ENCODE measurements at places on chromosomes 5 and 9. TPM values are rescaled to one million over a fixed set of nuclear protein-coding genes. Genes with fewer than 3 reads are reported as not detected.

Gene MARCOL
- not detected for total RNA-seq

Gene PHYHD1
- total RNA-seq = 0.52 TPM

Gene TBC1D2
- total RNA-seq = 11.5 TPM

Gene COL5A1
- total RNA-seq = 1.7 TPM

Gene RGP1
- 22.8 TPM for total RNA-seq

Gene TERT
- total RNA-seq = 0.22 TPM

Gene PCDHA6
- total RNA-seq = not detected

Gene IFNK
- not detected for total RNA-seq

Gene DMRT2
- not detected for total RNA-seq

Gene TLX3
- total RNA-seq = not detected

Gene OSMR
- total RNA-seq = not detected

Gene PCDH12
- total RNA-seq = not detected

Gene CNTFR
- total RNA-seq = not detected

- H3K36me3 ChIP-seq = no peaks in the 10 kb centered on the region
- no peak overlapping the region for H3K4me3 ChIP-seq
- H3K27ac ChIP-seq = no peak overlapping the region
- no peak for DNase-seq
- H3K4me1 ChIP-seq = peaks cover 11% of the 10 kb centered on the region
Measured at GRCh38 chr5:68319706-68320412, 104.3 kb downstream of the PIK3R1 start.

DNA sequence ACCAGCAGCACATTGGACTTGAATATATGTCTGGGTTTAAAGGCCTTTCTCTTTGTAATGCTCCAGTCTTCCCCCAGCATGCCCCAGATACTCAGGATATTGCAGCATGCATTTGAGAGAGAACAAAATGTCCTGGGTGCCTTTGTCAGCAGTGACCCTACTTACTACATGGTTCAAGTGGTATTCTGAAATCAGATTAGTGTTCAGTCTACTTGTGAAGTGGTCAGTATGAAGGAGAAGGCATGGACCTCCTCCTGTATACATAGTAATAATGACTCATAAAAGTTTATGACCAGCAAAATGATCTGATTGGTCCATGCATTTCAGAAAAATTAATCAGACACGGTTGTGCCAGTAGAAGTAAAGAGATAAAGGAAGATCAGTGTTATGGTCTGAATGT is 25.4 kb downstream of the GPR21 start:
- H3K27me3 ChIP-seq = no peaks in the 10 kb centered on the region
- no peaks in the 10 kb centered on the region for H3K4me1 ChIP-seq
- no peak overlapping the region for H3K4me3 ChIP-seq
- H3K36me3 ChIP-seq = peaks cover 8% of the 10 kb centered on the region

- no peak overlapping the region for H3K27ac ChIP-seq
- H3K4me1 ChIP-seq = no peaks in the 10 kb centered on the region
- H3K4me3 ChIP-seq = no peak overlapping the region
- H3K36me3 ChIP-seq = no peaks in the 10 kb centered on the region
Measured at GRCh38 chr5:156473269-156473908, 146.4 kb downstream of the SGCD start.

DNA sequence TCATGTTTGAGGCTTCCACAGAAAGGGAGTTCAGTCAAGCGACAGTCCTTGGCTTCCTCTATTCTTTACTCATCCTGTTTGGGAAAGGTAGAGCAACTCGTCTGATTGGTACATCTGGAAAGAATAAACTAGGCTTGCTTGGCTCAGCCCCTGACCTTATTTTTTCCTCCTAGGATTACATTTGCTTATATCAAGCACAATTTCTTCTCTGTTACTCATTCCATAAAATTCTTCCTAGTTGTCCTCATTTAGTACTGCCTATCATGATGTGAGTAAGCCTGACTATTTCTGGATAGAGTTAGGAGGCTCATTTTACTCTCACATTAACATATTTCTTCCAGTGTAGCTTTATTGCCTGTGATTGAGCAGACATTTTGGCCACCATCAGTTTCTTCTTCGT is 10.9 kb upstream of the CARNMT1 start:
- no peak overlapping the region for H3K4me3 ChIP-seq
- no peaks in the 10 kb centered on the region for H3K4me1 ChIP-seq
- H3K27me3 ChIP-seq = peaks cover 2% of the 10 kb centered on the region
- H3K27ac ChIP-seq = no peak overlapping the region
- DNase-seq = no peak

DNA sequence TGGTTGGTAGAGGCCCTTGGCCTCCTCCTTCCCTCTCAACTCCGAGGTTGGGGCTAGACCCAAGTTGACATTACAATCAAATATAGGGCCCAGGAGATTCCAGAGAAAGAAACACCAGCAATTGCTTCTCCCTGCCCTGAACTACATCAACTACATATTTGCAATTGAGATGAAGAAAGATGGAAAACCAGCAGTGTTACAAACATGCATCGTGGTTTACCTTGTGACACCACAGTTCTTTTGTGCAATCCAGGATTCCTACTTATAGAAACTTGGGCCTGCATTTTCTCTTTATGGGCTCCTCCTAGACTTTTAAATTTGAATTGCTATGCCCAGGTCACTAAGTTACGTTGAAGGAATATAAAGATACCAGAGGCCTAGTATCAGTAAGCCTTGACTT is 126.7 kb downstream of the DCP2 start:
- H3K4me3 ChIP-seq = no peak overlapping the region
- H3K27me3 ChIP-seq = no peaks in the 10 kb centered on the region
- no peaks in the 10 kb centered on the region for H3K36me3 ChIP-seq
- H3K27ac ChIP-seq = no peak overlapping the region
- H3K4me1 ChIP-seq = no peaks in the 10 kb centered on the region

GRCh38 chr9:129379181-129379836 is 201.2 kb upstream of the IER5L start:
- H3K4me3 ChIP-seq = no peak overlapping the region
- no peaks in the 10 kb centered on the region for H3K36me3 ChIP-seq
- H3K4me1 ChIP-seq = peaks cover 14% of the 10 kb centered on the region

DNA sequence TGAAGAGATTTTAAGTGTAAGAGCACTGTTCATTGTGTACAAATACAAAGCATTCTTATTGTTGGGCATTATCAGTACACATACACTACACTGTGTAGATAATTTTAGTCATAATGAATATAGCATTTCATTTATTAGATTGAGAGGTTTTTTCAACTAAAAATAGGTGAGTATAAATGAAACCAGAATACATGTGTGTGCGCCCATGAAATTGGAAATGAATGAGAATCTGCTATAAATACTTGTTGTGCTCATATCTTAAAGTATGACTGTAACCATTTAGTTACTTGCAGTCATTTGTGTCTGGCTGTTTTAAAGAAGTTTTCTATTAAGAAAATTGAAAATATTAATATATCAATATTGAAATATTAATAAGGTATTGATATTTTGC is 189.0 kb upstream of the MEF2C start:
- no peak for DNase-seq
- H3K27ac ChIP-seq = no peak overlapping the region
- H3K4me3 ChIP-seq = no peak overlapping the region
- H3K27me3 ChIP-seq = no peaks in the 10 kb centered on the region

GRCh38 chr9:95085036-95085770 is 232.3 kb downstream of the FANCC start:
- no peaks in the 10 kb centered on the region for H3K36me3 ChIP-seq
- H3K27ac ChIP-seq = no peak overlapping the region
- no peaks in the 10 kb centered on the region for H3K27me3 ChIP-seq
- H3K4me3 ChIP-seq = no peak overlapping the region

DNA sequence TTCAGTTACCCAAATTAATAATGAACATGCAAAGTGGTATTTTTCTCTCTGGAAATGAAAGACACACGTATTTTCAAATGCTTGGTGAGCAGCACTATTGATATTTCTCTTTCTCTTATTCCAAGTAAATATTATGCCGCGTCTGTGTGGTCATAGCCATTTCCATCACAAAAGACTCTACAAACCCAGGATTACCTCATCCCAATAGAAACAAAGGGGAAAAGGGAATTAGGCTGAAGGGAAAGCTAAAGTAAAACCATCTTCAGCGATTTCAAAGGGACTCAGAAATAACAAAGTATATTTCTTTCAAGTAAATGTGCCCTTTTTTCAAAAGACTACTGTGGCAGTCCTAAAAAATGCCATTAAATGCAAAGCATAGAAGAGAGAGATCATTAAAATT is 62.0 kb upstream of the FST start:
- no peak for DNase-seq
- no peak overlapping the region for H3K27ac ChIP-seq
- no peak overlapping the region for H3K4me3 ChIP-seq
- no peaks in the 10 kb centered on the region for H3K36me3 ChIP-seq
- H3K4me1 ChIP-seq = no peaks in the 10 kb centered on the region

DNA sequence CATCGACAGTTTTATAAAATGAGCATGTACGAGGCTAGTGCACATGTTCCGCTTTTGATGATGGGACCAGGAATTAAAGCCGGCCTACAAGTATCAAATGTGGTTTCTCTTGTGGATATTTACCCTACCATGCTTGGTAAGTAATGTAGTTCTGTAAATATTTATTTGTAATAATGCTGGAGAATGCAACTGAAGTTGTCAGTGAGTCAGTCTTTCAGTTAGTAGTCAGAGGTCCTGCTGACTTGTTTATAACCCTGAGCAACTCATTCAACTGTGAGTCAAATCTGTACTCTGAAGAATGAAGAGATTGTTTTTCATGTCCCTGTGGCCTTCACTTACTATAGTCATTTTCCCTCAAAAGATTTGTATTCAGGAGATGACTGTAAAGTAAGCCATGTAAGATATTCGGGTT is 28.4 kb upstream of the GPR150 start:
- no peak for DNase-seq
- no peaks in the 10 kb centered on the region for H3K36me3 ChIP-seq
- no peaks in the 10 kb centered on the region for H3K4me1 ChIP-seq
- H3K27ac ChIP-seq = no peak overlapping the region

- no peak for DNase-seq
- no peaks in the 10 kb centered on the region for H3K36me3 ChIP-seq
- no peak overlapping the region for H3K4me3 ChIP-seq
Measured at GRCh38 chr5:159877894-159878448, 38.3 kb upstream of the ADRA1B start.

- no peaks in the 10 kb centered on the region for H3K27me3 ChIP-seq
- no peak overlapping the region for H3K4me3 ChIP-seq
- no peaks in the 10 kb centered on the region for H3K36me3 ChIP-seq
- H3K27ac ChIP-seq = no peak overlapping the region
- H3K4me1 ChIP-seq = no peaks in the 10 kb centered on the region
Measured at GRCh38 chr5:133509742-133510079, 102.6 kb downstream of the FSTL4 start.

DNA sequence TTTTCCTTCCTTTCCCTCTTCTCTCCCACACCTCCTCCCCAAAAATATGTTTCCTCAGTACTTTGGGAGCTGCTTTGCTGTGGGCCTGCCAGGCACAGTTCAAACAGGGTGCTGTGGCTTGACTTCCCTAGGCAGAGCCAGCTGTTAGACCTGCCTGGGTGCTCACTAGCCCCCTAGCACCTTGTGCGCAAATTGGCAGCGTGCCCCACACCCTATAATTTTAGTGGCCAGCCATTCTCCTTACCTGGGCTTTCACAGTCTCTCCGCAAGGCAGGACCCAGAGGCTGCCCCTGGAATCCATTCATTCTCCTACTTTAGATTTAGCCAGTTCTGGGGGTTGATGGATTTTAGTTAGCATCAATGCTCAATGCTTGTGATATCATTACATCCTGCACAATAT is 72.3 kb downstream of the ANGPTL2 start:
- H3K36me3 ChIP-seq = peaks cover 2% of the 10 kb centered on the region
- H3K27ac ChIP-seq = no peak overlapping the region
- no peak for DNase-seq
- no peak overlapping the region for H3K4me3 ChIP-seq

GRCh38 chr5:98401656-98402055 is 371.8 kb upstream of the RGMB start:
- H3K27me3 ChIP-seq = no peaks in the 10 kb centered on the region
- no peaks in the 10 kb centered on the region for H3K36me3 ChIP-seq
- H3K4me3 ChIP-seq = no peak overlapping the region
- no peak for DNase-seq

DNA sequence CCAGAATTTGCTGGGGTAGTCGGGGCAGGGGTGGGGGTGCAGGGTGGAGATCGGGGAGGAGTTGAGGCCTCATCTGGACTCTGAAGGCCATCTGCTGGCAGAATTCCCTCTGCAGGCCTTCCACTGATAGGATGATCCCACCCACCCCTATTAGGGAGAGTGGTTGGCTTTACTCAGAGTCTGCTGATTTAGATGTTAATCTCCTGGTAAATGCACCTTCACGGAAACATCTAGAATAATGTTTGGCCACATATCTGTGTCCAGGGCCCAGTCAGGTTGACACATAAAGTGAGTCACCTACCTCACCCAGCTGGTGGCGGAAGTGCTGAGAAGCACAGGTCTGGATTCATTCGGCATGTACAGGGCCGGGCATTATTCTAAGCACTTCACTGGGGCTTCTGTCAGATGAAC is 50.0 kb downstream of the DAPK1 start:
- H3K36me3 ChIP-seq = no peaks in the 10 kb centered on the region
- no peak overlapping the region for H3K4me3 ChIP-seq
- H3K27me3 ChIP-seq = no peaks in the 10 kb centered on the region
- H3K27ac ChIP-seq = no peak overlapping the region
- no peak for DNase-seq

- DNase-seq = no peak
- H3K4me3 ChIP-seq = no peak overlapping the region
- no peak overlapping the region for H3K27ac ChIP-seq
- H3K4me1 ChIP-seq = no peaks in the 10 kb centered on the region
Measured at GRCh38 chr5:74272831-74273451, 367.6 kb downstream of the ENC1 start.

- H3K36me3 ChIP-seq = no peaks in the 10 kb centered on the region
- no peak for DNase-seq
- H3K27me3 ChIP-seq = no peaks in the 10 kb centered on the region
- no peak overlapping the region for H3K27ac ChIP-seq
- H3K4me1 ChIP-seq = no peaks in the 10 kb centered on the region
Measured at GRCh38 chr5:80921026-80921425, 39.1 kb upstream of the RASGRF2 start.

- H3K36me3 ChIP-seq = no peaks in the 10 kb centered on the region
- no peak for DNase-seq
- H3K27me3 ChIP-seq = peaks cover 11% of the 10 kb centered on the region
- no peaks in the 10 kb centered on the region for H3K4me1 ChIP-seq
- no peak overlapping the region for H3K27ac ChIP-seq
- H3K4me3 ChIP-seq = no peak overlapping the region
Measured at GRCh38 chr5:86981898-86982297, 285.8 kb upstream of the RASA1 start.

DNA sequence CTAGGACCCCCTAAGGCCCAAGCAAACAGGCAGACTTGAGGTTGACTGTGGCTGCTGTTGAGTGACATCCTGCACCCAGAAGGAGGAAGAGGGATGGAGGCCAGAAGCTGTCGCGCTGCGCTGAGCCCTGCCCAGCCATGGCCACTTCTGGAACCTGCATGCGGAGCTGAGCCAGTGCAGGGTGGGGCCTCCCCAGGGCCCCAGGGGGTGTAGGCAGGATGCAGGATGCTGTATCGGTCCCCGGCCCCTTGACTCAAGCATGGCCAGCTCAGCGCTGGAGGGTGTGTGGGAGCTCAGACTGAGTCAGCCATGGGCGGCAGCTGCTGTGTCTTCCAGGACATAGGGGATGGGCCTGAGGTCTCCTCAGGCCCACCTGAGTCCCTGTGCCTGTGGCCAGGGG is 26.9 kb downstream of the GLT6D1 start:
- no peaks in the 10 kb centered on the region for H3K4me1 ChIP-seq
- H3K36me3 ChIP-seq = no peaks in the 10 kb centered on the region
- DNase-seq = no peak

- H3K27me3 ChIP-seq = no peaks in the 10 kb centered on the region
- H3K36me3 ChIP-seq = no peaks in the 10 kb centered on the region
- no peak for DNase-seq
- no peak overlapping the region for H3K4me3 ChIP-seq
Measured at GRCh38 chr9:87433853-87434252, 63.8 kb upstream of the DAPK1 start.
